ENCODE measurements at places on chromosomes 2 and 18. TPM values are rescaled to one million over a fixed set of nuclear protein-coding genes. Genes with fewer than 3 reads are reported as not detected.

The UGT1A10 gene
- total RNA-seq, result not detected

The DSC2 gene
- total RNA-seq, result not detected

The CDH20 gene
- total RNA-seq, result 0.13 TPM

The TEX44 gene
- total RNA-seq, result not detected

The CD8B gene
- 273 TPM for total RNA-seq
